ENCODE measurements at places on chromosomes 11 and 22. TPM values are rescaled to one million over a fixed set of nuclear protein-coding genes. Genes with fewer than 3 reads are reported as not detected.

GRCh38 chr22:47847131-47847890 lies 1084.9 kb downstream of the TBC1D22A start:
- no peak for DNase-seq

DNA sequence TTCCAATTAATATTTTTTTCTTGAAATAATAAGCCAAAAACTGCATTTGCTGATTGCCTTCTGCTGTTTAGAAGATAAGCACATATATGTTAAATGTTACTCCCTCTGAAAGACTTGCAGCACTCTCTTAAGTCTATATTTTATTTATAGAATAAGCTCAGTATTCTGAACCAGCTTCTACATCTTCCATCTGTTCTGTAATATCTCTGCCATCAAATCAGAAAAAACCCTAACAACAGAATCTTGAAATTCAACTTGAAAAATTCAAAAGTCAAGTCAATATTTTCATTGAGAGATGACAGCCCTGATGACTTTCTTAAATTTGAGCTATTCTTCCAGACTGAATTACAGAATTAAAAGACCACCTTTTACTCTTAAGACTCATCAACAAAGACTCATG lies 247.9 kb downstream of the NELL1 start:
- DNase-seq: no peak

DNA sequence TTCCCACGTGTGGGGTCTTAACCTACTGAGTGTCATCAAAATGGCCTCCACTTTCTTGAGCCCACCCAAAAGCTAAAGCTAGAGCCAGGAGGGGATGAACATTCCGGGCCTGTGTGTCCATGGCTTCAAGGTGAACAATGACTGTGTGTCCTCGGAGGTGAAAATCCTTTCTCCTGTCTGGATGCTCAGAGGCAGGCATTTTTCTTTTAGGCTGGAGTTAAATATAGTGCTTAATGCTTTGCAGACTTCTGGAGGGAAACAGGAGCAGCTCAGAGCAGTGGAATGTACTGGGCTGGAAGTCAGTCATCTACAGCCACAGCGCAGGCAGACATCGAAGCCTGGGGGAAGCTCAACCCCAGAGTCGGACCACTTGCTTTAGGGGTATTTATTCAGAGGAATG lies 68.6 kb upstream of the TMEM45B start:
- no peak for DNase-seq

GRCh38 chr11:10591741-10592140 lies 23.3 kb upstream of the LYVE1 start:
- no peak for DNase-seq

ABTB2 gene
- total RNA-seq: 2.4 TPM

All from frontal cortex (tissue), 4 donors.